Stimulated activated CD4-positive, alpha-beta T cell treated with anti-CD3 and anti-CD28 coated beads, Interleukin-1b, Interleukin-23, amount 100 ng/mL, for 1 hour (primary cell): ENCODE measurements at places on chromosomes 7 and 10.

GRCh38 chr10:46551701-46552525 is 4.5 kb downstream of the GPRIN2 start:
- DNase-seq = no peak

DNA sequence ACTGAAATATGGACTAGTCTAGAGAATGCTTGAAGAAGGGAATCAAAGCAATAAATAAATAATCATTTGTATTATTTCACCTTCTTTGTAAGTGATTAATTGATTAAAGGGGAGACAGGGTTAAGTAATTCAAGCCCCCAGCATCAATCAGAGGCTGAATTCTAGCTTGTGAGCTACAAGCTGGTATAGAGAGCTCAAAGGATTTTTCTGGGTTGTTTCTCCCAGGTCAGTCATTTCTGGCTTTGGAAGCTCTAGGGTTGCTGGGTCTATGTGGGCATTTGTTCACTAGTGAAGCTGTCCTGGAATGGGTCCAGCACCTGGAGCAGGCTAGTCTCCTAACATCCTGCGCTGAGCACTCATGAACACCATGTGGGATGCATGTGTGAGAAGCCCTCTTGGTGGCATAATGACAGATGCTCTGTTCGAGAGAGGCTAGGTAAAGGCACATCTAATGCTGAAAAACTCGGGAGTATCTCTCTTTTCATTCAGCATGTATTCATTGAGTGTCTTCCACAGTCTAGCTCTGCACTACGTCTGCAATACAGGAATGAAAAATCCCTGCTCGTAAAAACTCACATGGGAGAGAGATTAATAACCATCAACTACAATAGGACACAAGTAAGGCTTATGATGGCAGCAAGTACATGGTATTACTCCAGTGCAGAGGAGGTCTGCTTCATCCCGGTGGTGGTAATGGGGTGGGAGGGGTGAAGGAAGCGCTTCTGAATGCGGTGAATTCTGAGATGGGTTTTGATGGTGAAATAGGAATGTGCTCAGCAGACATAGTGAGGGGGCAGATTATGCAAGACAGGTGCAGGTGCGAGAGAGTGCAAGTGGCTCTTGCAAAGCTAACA is 68.0 kb upstream of the NRP1 start:
- no peak for DNase-seq

GRCh38 chr10:91955114-91955513 is 31.5 kb downstream of the BTAF1 start:
- DNase-seq = no peak

DNA sequence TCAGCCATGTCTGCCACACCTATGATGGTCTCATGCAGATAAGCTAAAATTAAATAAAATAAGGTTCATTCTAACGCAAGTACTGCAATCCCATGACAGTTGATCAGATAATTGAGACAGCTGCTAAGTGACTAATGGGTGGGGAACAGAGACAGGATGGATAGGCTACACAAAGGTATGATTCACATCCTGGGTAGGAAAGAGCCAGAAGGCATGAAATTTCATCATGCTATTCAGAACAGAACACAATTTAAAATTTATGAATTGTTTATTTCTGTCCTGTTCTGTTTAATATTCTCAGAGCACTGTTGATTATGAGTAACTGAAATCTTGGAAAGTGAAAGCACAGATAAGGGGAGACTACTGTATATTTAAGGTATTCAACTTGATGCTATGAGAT is 381.8 kb upstream of the SORCS1 start:
- no peak for DNase-seq

GRCh38 chr7:92753614-92754013 is 82.8 kb downstream of the CDK6 start:
- no peak for DNase-seq

DNA sequence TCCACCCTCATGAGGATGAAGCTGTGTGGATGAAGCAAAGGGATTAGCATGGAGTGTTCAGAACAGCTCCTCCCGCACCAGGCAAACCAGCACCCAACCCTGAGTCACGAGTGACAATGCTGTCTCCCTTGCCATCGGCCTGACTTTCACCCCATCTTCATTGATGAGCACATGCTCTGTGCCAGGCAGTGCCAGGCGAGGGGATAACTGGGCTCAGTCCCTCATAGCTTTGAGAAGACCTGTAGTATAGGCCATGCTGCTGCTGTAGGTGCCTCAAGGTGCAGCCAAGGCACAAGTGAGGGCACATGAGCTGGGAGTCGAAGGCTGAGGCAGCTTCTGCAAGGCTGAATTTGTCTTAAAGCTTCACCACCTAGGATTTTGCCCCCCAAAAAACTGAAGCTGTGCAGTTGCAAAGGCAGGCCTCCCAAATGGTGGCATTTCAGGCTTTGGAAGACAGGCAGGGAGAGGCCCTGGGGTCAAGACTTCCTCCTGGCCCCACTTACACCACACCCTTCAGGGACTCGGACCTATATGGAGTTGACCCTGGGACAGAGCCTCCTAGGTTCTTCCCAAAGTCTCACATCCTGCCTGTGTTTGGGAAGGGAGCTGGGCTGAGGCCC is 54.2 kb upstream of the GDF10 start:
- DNase-seq = no peak

DNA sequence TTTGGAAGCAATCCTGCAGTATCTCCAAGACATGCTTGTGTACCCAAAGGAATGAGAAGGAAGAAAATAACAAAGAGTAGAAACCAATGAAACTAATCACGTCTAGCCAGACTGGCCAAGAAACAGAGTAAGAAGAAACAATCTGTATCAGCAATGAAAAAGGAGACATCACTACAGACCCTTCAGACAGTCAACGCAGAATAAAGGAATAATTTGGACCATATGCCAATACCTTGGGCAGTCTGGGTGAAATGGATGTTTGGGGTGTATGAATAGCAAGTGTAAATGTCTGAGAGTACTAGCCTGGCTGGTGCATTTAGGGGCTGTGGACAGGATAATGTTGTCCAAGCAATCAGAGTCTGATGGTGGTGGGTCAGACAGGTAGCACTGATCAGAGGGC is 61.1 kb downstream of the SLC29A4 start:
- DNase-seq = no peak

- DNase-seq = no peak
Measured at GRCh38 chr7:38300175-38300574, 26.7 kb upstream of the TARP start.

GRCh38 chr7:137981668-137982067 is 20.2 kb downstream of the CREB3L2 start:
- DNase-seq = no peak

DNA sequence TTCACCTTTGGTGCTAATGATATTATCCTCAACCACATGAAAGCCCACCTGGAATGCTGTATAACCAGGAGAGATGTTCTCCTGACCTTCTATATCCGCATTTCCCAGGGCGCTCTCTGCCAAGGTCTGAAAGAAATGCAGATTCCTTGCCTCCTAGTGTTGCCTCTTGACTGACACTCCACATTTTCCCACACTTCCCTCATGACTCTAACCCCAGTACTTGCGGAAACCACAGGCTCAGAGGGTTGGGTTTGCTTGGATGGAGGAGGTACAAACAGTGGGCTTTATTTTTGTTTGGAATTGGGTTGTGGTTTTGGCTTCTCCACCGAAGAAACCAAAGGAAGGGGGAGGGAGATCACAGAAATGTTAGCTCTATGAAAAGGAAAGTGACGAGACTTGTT is 222.9 kb upstream of the CELF2 start:
- no peak for DNase-seq

DNA sequence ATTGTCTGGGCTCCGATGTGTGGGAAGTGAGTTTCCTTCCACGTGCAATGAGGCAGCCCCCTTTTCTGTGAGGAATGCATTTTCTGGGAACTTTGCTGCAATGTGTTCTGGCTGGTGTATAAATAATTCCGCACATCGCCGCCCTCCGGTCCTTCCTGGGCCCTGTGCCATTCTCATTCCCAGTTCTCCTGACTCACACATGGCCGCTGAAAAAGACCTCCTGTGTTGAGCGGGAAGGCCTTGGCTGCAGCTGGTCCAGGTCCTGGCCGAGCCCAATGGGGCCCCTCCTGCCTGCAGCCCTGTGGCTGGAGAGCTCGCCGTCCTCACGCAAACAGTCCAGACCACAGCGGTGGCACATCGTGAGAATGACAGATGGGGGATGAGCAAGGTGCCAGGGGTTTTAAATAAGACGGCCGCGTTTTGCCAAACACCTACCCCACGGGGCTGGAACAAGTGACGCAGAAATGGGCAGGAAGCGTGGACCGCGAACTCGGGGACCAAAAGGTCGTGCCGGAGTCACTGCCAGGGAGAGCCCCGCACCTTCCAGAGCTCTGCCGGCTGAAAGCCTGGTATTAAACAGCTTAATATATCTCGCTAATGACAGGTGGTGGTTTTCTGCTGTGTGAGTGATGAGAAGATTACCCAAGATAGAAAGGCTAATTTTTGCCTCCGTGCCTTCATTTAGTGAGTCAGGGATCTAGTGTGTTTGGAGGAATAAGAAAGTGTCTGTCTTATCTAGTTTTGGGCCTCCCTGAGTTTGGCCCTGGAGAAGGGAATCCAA is 37.0 kb downstream of the FAM20C start:
- no peak for DNase-seq

- no peak for DNase-seq
Measured at GRCh38 chr10:1754506-1755153, 17.3 kb upstream of the ADARB2 start.

GRCh38 chr7:609365-609764 is 89.7 kb upstream of the PDGFA start:
- DNase-seq = no peak

DNA sequence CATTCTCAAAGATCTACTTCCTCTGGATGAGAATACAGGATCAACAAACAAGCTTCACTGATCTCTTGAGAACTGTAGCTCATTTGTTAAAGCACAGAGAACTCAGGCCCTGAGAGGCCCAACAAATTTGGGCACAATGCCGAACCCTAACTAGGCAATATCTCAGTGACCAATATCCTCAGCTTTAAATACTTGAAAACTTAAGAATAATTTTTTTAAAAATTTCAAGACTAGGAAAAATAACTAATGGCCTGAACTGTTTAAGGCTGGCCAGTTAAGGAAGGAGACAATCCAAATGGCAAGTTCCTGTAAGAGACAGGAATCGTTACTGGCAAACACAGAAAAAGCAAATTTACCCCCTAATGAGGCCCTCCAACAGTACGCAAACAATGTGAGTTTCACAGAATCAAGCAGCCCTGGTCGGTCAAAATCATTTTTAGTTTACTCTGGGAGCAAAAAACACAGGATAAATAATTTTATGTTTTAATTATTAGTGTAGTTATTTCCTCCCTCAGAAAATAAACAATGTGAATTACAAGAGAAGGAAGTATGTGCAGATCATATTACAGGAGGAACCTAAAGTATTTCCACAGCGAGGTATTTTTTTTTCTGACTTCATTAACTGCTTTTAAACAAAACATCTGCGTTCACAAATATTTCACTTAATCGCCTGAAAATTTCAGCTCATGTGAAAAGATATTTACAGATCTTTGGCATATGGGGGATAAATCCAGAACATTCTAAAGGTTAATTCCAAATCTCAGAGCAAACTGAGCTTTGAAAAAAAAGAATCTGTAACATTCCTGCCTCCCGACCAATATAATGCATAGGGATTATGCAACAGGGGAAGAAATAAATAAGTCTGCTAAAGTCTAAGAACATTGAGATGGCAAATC is 39.5 kb downstream of the NT5C2 start:
- no peak for DNase-seq

DNA sequence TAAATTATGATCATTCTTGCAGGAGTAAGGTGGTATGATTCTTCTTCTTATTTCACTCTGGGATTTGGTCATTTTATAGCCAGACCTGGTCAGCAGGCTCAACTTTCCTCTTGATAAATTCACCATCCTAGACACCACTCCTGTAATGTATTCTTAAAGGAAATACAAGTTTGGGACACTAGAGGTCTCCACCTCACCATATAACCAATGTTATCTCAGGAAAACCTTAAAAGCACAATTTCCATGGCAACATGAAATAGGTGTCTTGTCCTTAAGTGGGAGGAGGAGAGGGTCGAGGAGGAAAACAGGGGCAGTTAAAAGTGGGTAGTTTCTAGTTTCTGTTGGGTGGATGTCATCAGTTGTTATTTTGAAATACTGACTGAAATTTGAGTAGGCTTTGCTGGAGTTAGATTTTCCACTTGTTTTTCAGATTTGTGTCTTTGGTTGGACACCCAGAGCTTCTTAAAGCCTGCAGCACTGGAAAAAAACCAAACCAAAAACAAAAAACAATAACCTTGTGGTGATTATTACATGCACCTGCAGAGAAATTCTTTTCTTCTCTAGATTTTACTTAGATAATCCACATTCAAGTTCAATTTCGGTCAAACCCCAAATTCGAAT is 163.1 kb downstream of the PRKCQ start:
- no peak for DNase-seq
